ENCODE measurements at places on chromosomes 16 and 17.

DNA sequence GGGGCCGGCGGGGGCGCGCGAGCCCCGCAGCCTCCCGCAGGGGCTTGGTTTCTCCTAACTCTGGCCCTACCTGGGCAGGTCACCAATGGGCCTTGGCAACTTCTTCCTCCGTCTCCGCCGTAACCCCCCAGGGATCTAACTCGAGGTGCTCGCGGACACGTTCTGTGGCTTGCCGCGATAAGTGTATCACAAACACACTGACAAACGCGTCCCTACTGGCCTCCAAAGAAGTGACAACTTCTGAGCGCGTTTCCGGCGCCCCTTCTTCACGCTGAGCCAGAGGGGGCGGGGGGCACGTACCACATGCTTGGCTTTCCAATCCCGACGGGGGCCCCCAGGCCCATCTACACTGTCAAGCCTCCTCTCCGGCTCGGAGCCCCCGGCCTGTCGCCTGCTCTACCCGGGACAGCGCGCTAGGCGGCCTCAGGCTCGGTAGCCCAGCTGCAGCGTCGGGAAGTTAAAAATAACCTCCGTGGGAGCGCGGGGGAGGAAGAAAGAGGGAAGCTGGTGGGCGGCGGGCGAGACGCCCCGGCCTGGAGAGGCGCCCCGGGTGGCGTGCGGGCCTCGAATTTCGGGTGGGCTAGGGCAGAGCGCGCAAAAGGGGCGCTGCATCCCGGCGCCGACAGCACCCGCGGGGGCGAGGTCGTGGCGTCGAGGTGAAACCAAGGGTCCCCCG lies 725 bp upstream of the SPHK1 start:
- DNase-seq = peak; percentile 71

- peak; percentile 76 for DNase-seq
These were observed 1.0 kb downstream of the FOXJ1 start for GRCh38 chr17:76139801-76140660.

- no peak for DNase-seq
These were observed 506 bp upstream of the COG7 start for GRCh38 chr16:23453338-23454052.

GRCh38 chr16:87161822-87162676 lies 155.1 kb downstream of the C16orf95 start:
- no peak for DNase-seq

GRCh38 chr16:24036614-24037013 lies 200.8 kb downstream of the PRKCB start:
- DNase-seq = peak; percentile 50

- no peak for DNase-seq
These were observed 641.3 kb downstream of the KCNJ2 start for GRCh38 chr17:70810609-70811008.

DNA sequence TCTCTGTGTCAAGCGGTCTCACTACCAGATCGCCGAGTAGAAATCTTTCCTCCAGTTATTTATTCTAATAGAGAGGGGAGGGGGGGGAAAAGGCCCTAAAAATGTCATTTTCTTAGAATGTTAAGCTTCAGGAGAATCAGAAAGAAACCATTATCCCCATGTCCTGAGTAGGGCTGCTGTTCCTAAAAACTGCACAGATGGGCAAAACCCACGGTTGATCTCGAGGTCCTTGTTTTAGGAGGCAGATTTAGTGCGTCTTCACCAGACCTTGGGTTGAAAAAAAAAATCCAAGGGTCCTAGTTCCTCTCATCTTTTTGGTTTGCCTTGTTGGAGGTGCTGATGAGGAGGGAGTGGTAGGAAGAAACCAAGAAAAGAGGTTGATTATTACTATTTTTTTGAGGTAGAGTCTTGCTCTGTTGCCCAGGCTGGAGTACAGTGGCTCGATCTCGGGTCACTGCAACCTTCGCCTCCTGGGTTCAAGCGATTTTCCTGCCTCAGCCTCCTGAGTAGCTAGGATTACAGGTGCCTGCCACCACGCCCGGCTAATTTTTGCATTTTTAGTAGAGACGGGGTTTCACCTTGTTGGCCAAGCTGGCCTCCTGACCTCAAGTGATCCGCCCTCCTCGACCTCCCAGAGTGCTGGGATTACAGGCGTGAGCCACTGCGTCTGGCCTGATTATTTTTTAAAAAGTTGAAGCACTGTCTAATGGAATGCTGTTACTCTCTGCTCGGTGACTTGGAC lies 1.4 kb downstream of the CBFB start:
- no peak for DNase-seq

DNA sequence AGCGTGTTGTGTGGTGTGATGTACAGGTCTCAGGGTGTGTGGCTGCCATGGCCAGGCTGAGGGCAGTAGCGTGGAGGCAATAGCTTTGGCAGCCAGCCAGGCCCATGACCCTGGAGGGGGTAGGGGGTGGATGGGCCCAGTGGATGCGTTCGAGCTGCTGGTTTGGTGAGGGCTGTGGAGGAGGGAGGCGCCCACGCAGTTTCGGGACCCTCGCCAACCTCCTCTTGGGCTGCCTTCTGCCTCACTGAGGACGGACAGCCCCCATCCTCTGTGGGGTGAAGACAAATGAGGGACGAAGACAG lies 238.6 kb upstream of the GSE1 start:
- no peak for DNase-seq

GRCh38 chr17:4073983-4074830 lies 68.6 kb downstream of the ZZEF1 start:
- DNase-seq = peak; percentile 63

DNA sequence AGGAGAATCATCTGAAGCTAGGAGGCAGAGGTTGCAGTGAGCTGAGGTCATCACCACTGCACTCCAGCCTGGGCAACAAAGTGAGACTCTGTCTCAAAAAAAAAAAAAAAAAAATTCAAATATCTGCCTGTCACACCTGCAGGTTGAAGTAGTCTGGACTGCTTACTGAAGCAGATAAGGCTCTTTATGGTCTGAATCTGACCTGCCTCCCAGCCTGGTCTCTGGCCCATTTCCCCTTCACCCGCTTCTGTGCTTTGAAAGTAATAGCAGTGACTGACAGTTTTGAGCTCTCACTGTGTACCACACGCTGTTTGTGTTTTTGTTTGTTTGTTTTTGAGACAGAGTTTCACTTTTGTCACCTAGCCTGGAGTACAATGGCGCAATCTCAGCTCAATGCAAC lies 5.8 kb downstream of the SEZ6L2 start:
- DNase-seq = no peak

DNA sequence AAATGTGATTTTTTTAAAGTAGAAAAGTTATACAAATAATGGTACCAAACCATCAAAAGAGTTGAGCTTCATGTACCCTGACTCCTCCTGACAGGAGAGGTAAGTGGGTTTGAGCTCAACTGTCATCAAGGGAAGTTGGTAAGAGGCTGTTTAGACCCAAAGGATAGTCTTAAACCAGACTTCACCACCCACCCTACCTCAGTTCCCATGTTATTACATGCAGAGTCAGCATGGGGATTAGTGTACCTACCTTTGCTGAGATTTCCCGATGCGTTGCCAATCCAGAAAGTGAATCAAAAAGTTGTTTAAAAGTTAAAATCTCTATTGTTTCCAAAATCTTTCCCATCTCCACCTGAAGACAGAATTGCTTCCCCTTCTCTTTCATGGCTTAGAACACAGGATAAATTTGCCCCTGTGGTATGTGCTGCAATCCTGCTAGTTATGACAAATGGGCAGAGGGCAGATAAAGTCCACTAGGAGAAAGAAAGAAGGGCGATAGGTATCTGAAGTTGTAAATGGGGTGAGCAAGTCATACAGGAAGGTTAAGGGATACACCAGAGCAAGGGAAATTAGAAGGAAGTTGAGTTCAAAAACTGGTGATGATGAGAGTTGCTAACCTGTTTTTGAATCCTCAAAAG lies 72.8 kb downstream of the NEUROD2 start:
- DNase-seq = no peak

DNA sequence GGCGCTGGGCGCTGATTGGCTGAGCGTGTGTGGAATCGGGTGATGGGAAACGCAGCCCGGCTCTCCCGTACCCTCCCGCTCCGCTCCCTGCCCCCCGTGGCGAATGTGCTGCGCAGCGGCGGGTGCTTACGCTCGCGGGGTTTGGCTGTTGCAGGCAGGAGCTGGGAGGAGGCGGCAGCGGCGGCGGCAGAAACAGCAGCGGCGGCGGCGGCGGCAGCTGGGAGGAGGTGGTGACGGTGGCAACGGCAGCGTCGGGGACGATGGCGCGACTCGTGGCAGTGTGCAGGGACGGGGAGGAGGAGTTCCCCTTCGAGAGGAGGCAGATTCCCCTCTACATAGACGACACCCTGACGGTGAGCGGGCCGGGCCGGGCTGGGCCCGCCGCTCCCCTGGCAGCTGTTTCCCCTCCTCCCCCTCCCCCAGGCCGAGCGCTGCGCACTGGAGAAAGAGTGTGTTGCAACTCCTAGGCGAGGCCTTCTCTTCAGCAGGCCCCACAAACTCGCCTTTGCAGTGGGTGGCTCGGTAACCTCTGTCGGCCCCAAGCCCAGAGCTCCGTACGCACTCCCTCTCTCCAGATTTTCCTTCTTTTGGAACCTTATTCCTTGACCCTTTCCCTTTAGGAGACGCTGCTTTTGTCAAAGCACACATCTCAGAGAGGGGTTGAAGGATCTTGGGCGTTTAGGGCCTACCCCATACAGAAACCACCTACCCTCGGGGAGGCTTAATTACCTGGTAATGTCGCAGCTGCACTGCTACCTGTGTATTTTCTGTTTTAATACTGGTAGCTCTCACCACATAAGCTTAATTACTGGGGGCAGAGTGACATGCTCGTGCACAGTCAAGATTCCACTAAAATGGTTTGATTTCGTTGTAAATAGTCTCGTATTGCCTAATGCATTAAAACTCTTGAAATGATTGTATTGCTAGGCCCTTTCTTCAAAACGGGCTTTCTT lies 1.0 kb downstream of the GGNBP2 start:
- DNase-seq = peak; percentile 95

DNA sequence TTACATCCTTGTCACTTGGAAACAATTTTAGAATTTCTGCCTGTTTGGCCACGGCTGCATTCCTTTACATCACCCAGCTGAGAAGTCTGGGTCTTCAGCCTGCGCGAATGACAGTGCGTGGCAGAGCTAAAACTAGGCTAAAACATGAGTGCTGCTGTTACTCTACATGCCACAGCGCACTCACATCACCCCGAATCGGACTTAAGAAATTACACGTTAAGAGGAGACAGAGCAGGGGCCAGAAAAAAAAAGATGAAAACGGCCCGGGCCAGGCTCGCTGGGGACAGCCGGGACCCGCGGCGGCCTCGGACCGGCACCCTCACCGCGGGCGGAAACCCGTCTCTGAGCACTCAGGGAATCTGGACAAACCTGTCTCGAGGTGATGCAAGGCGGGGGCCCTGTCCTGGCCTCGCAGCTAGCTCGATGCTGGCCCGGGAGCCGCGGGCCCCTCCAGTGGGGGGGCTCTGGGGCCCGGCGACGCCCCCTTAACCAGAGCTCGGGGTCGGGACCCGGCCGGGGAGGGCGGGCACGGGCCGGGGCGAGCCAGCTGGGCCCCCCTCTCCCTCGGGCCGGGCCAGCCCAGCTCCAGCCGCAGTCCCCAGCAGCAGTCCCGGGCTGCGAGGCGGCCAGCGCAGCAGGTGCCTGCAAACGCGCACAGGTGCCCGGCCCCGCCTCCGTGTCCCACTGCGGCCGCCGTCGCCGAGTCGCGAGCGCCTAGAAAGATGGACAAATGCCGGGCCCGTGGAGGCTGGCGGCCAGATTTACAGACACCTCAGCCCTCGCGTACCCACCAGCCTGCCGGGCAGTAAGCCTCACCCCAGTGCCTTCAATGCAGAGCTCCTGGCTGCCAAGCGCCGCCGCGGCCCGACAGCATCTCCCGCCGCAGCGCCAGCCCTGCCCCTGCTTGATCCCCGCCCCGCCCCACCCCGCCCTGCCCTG lies at the start of gene AKTIP:
Gene AKTIP (minus strand): TSS at position 879 of the 939 bp plus-strand sequence. CDS start 2,950 bp downstream, outside the sequence.
- DNase-seq = peak; percentile 37

GRCh38 chr16:31711344-31711845 lies 162.2 kb upstream of the ZNF267 start:
- DNase-seq = no peak

DNA sequence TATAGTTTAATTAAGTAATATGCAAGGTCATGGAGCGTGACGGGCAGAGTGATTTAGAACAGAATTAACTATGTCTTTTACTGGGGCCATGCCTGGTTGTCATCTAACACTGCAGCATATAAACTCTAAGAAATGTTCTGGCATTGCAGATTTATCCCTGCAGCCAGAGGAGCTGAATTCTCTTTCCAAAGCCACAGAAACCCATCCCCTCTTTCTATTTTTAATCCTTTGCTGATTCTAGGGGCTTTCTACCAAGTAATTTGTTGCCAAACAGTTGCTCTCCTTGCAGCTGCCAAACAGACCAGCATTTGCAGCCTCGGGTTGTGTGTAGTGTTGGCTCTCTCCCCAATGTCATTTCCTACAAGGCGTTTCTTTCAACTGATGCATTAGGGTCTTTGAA lies 243.2 kb upstream of the MON1B start:
- no peak for DNase-seq

GRCh38 chr16:70429888-70430666 lies 8.8 kb downstream of the ST3GAL2 start:
- peak; percentile 59 for DNase-seq

DNA sequence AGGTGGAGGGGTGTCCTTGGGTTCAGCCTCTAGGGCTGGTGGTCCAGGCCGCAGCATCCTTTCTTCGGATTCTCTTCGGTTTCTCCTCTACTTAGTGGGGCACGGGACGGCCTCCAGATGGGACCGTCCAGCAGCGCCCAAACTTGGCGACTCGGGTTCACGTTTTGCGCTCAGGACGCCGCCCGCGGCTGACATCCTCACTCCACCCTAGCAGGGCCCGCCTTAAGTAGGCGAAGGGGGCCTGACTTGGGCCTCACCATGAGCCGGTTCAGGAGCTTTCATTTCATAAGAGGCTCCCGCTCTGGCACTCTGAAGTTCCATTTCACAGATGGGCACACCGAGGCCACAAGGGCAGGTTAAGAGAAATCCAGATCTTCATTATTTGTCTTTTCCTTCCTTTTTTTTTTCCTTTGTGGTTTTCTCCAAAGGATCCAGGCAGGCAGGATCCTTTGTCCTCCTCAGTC lies 141.2 kb downstream of the SEC14L1 start:
- DNase-seq = peak; percentile 33

GRCh38 chr17:75922963-75923874 lies 17.6 kb downstream of the FBF1 start:
- no peak for DNase-seq

GRCh38 chr16:80664226-80664625 lies 123.4 kb downstream of the DYNLRB2 start:
- no peak for DNase-seq

GRCh38 chr17:72297326-72298115 lies 176.7 kb downstream of the SOX9 start:
- no peak for DNase-seq

- DNase-seq = no peak
These were observed 48.5 kb downstream of the B9D1 start for GRCh38 chr17:19313746-19314651.

DNA sequence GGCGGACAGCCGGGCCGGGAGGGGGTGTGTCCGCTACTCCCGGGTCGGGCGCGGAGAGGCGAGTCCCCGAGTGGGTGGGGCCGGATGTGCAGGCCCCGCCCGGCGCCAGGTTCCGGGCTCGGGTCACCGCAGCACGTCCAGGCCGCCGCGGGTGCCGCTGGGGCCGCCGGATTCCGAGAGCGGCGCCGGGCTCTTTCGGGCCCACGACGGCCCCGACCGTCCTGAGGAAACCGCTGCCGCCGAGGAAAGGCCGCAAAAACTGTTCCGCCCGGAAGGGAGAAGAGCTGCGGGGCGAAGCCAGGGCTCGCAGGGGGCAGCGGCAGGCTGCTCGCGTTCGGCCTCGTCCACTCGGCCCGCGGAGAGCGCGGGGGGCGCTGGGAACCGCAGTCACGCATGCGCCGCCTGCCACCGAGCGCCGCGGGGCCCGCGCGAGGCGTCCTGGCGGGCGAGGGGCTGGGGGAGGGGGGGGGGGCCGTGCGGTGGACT lies at the start of gene ZKSCAN2:
Gene ZKSCAN2 (minus strand): TSS at position 376 of the 486 bp plus-strand sequence. CDS start 718 bp downstream, outside the sequence.
- peak; percentile 87 for DNase-seq

- DNase-seq = no peak
These were observed 11.0 kb downstream of the NFE2L1 start for GRCh38 chr17:48059125-48059668.

- no peak for DNase-seq
These were observed 93.3 kb downstream of the FOXL1 start for GRCh38 chr16:86671486-86672178.
